GM04503 (cell line): ENCODE measurements at places on chromosomes 6 and 20.

DNA sequence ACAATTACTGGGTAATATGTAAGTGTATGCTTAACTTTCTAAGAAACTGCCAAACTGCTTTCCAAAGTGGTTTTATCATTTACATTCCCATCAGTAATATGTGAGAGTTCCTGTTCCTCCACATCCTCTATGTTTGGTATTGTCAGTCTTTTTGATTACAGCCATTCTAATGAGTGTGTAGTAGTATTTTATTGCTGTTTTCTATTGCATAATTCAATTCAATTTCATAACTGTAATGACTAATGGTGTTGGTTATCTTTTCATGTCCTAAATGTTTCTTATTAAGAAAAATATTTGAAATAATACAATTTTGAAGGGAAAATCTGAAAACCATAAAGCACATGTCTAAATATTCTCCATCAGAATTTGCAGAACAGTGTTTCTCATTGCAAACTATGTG is 119.3 kb downstream of the MAP3K7 start:
- DNase-seq, result no peak

DNA sequence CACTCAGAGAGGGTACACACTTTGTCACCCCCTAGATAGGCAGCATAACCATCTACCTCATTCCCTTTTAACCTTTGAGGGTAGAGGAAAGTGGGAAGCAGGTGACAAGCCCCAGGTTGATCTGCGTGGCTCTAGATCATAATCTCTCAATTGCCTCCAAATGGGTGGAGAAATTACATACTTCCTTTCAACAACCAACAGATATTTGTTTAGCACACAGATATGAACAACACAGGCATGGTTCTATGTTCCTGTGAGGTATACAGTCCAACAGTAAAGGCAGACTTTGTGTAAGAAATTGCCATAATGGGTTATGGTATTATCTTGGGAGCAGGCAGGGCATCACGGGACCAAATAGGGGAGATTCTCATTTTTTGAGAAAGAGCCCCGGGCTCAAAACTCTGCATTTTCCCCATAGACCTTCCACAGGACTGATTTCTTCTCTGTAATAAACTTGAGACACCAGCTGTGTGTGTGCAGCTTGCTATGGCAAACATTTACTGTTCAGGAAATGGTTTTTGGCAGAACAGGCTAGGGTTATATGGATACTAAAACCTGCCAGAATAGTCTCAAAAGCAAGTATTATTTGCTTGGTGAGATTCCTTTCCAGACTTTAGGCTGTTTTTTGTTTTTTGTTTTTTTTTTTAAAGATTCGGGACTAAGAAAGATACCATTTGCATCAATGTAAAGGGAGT is 126.2 kb downstream of the CD164 start:
- DNase-seq, result no peak

GRCh38 chr20:50256577-50256976 is 65.9 kb downstream of the CEBPB start:
- no peak for DNase-seq

DNA sequence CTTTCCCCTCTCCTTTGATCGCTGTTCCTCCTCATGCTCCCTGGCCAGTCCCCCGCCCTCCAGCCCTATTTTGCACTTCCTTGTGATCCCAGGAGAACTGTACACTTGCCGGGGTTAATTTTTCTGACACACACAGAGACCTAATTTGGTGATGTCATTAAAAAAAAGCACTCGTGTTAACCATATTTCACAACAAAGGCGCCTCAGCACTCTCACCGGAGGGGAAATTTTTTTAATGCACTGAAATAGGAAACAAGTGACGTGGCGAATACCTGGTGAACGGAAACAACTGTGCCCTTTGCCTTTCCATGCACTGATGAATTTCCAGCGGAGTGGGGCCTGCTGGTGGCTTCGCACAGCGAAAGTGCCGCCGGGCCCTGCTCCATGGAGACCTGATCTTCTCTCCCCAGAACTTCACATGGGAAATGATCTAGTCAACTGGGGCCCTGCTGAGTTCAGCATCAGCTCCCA is 53.9 kb upstream of the TAGAP start:
- no peak for DNase-seq

DNA sequence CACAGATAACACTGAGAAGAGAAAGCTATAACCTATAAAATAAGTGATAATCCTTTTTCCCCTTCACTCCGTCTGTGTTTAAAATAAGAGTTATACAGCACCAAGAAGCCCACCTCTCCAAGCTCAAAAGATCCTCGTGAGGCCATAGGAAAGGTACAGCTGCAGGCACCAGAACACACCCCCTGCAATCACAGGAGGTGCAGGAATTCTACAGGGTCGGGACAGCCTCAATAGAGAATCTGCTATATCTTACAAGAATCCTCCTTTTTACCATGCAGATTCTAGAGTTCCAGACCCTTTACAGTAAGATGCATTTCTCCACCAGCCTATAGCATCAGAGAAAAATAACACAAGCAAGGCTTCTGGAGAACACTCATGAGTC is 5.0 kb upstream of the ADGRF1 start:
- no peak for DNase-seq

GRCh38 chr20:62305765-62306413 is 3.1 kb downstream of the ADRM1 start:
- DNase-seq, result no peak

DNA sequence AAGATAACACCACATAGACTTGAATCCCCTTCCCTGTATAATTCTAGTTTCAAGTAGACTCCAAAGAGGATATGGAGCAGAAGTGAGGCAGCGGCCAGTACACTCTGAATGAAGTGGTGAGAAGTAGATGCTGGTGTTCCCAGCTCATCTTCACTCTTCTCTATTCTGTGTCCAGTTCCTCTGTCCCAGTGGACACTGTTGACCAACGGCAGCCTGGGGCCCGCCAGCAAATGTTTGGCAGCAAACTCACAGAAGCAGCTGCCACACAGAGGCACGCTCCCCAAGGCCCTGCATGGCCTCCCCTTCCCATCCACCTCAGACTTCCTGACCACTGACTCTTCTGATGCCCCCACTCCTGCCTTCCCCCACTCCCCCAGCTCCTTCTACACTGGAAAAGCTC is 358.9 kb upstream of the ID4 start:
- DNase-seq, result no peak

GRCh38 chr20:23915844-23916243 is 36.3 kb upstream of the CST5 start:
- DNase-seq, result no peak

- no peak for DNase-seq
Measured at GRCh38 chr6:6584310-6585002, 4.1 kb upstream of the LY86 start.

GRCh38 chr6:165729307-165729936 is 66.4 kb upstream of the PDE10A start:
- no peak for DNase-seq
